ENCODE measurements at places on chromosomes 4 and X.

DNA sequence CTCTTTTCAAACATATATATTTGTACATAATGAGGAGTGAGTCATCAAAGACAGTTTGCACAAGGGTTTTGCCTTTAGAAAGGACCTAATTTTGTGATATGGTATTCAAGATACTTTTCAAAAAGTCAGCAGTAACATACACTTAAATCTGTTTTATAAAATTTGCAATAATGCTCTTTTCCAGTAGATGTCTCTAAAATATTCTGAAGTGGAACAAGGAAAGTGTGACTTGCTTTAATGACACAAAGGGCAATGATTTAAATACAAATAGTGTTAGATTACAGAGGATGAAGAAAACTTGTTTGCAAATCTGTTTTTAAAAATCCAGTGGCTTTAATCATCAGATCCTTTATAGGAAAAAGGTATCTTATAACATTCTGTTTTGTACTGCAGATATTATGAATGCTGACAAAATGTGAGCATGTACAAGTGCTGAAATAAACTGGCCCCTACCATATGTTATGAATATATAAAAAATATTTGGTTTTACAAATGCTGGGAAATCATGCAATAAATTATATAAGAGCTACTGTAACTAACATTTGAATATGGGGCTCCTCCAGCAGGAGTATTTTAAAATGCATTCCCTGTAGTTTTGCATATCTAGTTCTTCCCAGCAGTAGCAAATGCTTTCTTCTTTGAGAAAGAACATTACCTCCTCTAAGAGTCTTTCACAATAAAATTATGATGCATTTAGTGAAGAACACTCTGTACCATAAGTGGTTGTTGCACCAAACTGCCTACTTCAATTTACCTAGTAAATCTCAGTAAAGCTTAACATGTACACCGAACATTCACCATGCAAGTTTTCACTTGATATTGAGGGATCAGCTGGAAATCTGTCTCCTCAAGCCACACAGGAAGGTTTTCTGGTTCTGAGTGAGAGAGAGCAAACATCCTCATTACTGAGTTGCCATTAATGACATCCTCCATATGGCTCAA is 20.2 kb downstream of the MMRN1 start:
- no peak for DNase-seq

DNA sequence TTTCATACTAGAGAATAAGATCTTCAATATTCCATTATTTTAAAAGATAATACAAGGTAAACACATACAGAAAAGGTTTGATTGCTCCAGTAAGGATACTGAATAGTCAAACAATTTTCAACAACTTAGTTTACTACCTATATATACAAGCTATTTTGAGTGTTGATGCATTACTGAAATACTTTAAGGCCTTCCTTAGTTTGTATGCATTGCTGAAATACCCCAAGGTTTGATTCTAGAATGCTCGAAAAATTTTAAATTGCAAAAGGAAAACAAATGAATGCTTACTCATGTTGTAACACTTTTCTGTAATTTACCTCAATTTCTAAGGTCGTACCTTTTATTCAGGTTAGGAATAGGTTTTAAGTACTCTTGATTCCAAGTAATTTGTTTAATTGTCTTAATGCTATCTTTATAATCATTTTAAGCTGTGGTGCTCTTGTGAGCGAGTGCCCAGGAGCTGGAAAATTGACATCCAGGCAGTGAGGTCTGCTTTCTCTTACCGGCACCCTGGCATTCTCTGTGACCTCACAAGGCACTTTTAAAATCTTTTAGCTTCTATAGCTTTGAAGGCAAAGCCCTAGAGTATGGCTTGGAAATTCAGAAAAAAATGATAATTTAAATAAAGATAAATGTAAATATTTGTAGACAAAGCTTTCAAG is 114.0 kb downstream of the BMPR1B start:
- DNase-seq: no peak

DNA sequence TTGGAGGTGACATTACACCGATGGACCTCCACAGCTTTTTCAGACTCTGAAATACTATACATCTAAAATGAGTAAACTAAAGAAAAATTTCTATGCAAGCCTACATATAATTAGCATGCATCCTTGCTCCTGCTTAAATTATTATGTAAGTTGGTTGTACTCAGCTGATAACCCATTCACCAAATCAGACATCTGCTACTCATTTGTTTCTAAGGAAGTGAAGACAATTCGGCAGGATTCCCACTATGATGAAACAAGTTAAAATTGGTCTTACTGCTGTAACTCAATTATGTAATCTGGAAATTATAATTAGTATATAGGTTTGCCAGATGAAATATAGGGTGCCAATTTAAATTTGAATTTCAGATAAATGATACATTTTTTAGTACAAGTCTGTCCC is 59.5 kb upstream of the FGF13 start:
- DNase-seq: no peak

GRCh38 chr4:2806390-2807355 is 13.8 kb downstream of the SH3BP2 start:
- DNase-seq: no peak

DNA sequence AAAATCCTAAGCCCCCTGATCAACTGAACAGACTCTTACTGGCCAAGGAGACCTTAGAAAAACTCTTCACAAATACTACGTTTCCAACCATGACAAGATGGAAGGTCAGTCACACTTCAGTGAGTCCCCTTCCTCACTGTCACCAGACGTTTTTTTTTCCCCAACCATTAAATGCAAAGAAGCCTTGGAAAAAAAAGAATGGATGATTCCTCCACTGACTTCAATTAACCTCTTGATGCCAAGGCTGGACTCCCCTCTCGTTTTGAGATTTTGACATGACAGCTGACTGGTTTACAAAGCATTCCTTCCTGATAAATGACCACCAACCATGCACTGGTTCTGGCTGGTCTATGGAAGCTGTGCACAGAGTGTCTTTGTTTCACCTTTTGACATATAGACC is 73.2 kb downstream of the SLC34A2 start:
- no peak for DNase-seq

GRCh38 chr4:94690851-94691254 is 66.9 kb upstream of the BMPR1B start:
- no peak for DNase-seq

GRCh38 chr4:105651884-105652283 is 56.6 kb downstream of the INTS12 start:
- DNase-seq: no peak

DNA sequence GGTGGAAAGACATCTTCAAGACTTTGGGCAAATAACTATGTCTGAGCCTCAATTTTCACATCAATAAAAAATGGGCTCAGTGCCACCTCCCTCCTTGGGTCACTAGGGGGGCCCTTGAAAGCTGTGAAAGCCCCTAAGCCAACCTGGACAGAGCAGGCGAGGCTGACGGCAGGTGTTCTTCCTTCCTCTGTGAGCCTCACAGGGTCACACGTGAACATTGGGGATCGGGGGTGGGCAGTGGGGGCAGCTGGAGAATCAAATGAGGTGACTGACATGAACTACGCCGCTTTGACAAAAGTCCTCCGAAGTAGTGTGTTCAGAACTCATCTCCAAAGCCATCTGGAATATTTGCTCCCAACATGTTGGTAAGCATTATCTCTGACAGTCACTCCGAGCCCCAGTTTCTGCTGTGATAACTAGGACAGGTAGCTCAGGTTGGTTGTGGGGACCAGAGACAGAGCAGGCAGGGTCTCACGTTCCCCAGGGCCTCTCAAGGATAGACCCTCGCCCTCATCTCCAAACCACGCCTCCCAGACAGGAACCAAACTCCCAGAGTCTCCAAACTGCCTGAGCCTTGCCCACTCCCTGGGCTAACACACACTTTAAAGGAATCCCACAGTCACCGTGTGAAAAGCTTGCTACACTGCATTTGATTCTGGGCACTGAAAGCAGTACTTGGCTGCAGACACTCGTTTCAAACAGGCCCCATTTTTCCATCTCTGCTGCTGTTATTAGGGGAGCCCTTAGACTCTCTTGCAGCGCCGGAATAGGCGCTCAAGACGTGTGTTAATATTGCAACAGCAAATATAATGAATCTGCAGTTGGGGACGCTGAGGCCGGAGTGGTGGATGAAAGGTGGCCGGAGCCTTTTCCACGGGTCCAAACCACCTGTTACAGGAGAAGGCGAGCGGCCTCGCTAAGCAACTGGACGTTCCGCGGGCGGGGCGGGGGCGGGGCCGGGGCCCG is 717 bp upstream of the WFS1 start:
- no peak for DNase-seq
